ENCODE measurements at places on chromosomes 16 and 17.

GRCh38 chr16:82037666-82038065 is 2.6 kb downstream of the HSD17B2 start:
- no peak for DNase-seq

GRCh38 chr17:2378905-2379304 is 22.0 kb downstream of the MNT start:
- no peak for DNase-seq

- DNase-seq: no peak
These were observed 15.4 kb upstream of the ST6GALNAC2 start for GRCh38 chr17:76601065-76601464.

DNA sequence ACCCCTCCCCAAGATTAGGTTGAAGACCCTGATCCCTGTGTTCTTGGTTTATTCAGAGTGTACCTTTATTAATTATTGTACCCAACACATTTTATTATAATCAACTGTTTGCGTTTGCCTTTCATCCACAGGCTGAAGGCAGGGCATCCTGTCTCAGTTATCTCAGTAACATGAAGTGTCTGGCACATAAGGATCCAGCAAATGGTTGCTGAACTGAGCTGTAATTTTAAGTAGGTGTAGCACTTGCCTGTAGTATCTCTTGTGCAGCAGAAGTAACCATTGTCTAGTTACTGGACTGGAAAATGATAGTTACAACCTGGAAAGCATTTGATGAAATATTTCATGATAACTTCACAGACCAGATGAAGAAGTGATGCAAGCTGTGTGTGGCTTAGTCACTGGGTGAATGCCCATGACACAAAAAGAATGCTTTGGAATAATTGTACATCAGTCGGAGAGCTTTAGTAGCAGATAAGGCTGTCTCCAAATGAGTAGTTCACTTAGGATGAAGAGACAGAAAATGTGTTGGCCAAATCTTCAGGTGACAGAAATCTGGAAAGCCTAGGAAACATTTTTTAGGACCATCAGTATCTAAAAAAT is 56.6 kb downstream of the ESRP2 start:
- DNase-seq: no peak

All from stimulated activated CD4-positive, alpha-beta T cell treated with anti-CD3 and anti-CD28 coated beads, Interleukin-1b, Interleukin-23, amount 100 ng/mL, for 1 hour (primary cell).